ENCODE measurements at places on chromosomes 2 and 18.

GRCh38 chr2:96962567-96963203, 23.7 kb downstream of the FAM178B start:
- peak; percentile 88 for DNase-seq

GRCh38 chr2:119005555-119005954, 63.6 kb downstream of the MARCO start:
- no peak for DNase-seq

- no peak for DNase-seq
Observed at GRCh38 chr2:80392441-80392840, 87.9 kb upstream of the LRRTM1 start.

- peak; percentile 95 for DNase-seq
Observed at GRCh38 chr2:216695401-216695821, at the start of gene IGFBP5. Gene IGFBP5, minus strand, starts transcription at chr2:216695549. Its CDS starts 774 bp downstream, at chr2:216694775.

- peak; percentile 23 for DNase-seq
Observed at GRCh38 chr18:8661754-8662559, 43.4 kb upstream of the MTCL1 start.

DNA sequence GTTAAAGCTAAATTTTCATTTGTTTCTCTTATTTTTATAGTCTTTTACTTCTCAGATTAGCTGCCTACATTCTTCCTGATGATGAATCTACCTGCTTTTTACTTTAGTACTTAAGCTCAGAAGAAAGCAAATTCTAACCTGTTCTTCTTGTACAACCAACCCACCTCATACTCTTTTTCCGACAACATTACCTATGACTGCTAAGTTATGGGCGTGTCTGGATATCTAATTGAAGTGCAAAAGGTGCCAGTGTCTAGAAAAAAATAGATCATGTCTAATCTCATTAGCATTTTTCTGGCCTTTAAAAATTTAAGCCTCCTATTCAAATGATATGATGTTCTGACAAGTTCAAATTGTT, 1.5 kb upstream of the RGPD4 start:
- no peak for DNase-seq

GRCh38 chr2:191951832-191952231, 104.9 kb upstream of the CAVIN2 start:
- DNase-seq = no peak

DNA sequence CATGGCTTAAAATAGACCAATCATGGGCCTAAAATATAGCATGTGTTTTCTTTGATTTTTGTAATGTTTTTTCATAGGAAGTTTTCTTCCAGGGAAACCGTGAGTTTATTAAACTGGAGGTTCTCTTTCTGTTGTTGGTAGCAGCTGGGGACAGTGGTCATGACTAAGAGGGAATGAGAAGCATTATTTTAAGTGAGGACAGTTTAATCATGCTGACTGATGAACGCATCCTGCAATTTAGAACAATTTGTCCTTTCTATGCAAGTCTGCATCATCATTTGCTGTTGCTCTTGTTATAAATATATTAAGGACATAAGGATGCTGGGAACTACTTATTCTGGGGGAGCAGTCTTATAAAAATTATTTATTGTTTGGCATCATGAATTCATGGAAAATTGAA, 51.2 kb downstream of the CAVIN2 start:
- DNase-seq = no peak

DNA sequence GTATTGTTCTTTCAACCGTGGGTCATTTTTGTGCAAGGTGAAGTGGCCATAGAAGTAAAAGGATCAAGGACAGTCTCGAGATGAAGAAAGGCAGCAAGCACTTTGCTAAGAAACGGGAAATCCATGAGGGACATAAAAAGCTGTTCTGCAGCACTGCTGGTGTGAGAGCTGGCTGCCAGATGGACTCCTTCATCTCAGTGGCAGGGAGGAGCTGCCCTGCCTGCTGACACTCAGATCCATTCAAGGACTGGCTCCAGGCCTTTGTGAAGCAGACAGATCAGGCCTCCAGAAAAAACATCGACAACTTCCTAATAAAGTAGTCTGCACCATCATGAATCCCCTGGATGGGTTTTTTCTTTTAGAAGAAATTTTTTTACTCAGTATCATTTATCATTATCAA, 29.5 kb downstream of the RMC1 start:
- no peak for DNase-seq

DNA sequence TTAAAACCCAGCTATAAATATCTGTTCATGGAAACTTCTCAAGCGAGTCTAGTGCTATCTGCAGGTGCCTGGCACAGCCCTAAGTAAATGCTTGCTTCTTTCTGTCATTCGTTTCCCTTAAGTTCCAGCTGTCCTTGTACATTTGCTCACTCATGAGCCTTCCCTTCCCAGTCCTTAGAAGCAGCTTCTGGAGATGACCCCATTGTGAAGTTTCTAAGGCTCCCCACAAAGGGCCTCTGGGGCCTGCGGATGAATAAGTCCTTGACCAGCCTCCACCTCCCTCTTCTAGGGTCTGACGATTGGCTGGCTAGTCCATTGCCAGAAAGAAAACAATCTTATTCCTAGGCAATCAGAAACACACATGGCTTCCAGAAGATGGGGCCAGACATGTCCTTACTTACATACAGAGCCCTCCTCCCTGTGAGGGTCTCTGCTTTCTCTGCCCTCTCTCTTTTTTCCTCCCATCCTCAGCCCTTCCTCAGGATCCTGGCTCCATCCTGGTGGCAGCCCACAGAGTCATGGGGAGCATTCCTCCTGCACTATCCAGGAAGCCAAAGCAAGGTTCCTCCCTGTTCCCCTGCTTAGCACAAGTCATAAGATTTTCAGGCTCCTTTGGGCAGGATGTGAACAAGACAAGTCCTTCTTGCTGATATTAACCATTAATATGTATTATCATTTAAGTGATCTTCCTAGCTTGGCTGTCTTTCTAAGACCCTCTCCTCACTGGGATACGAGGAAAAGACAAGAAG, 87.3 kb downstream of the TNFRSF11A start:
- no peak for DNase-seq

- no peak for DNase-seq
Observed at GRCh38 chr18:21129566-21130216, 18.1 kb upstream of the ROCK1 start.

GRCh38 chr2:205860181-205860580, 177.9 kb downstream of the NRP2 start:
- no peak for DNase-seq

- DNase-seq = no peak
Observed at GRCh38 chr18:35155398-35156117, 85.3 kb upstream of the ZNF397 start.

- peak; percentile 2 for DNase-seq
Observed at GRCh38 chr2:163652751-163653150, 83.1 kb downstream of the FIGN start.

GRCh38 chr2:60301726-60302125, 251.7 kb downstream of the BCL11A start:
- DNase-seq = no peak

DNA sequence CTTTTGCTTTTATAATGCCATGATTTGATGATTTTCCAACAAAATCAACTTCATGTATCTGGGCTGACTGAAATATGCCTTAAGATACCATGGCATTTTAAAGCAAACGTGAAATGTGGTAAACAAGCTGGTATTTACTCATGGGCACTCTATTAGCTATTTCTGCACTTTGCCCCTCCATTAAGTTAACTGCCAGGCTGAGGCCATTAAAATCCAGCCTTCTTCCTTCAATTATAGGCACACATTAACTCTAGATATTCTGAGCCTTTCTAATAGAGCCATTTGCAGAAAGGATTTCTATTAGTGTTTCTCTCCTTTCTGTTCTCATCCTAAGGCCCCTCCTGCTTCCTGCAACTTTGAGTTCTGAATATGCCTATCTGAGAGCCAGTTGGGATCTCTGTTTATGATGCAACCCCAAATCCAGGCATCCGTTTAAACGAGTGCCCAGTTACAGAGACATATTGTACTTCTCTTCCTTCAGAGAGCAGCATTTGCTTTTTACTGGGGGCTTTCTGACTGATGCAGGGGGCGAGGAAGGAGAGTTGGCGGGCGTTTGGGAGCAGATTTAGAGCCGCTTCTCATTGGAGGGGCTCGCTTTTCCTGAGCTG, 1.6 kb upstream of the KCNJ3 start:
- DNase-seq = no peak

- DNase-seq = peak; percentile 81
Observed at GRCh38 chr2:207166349-207167098, 776 bp upstream of the KLF7 start.

DNA sequence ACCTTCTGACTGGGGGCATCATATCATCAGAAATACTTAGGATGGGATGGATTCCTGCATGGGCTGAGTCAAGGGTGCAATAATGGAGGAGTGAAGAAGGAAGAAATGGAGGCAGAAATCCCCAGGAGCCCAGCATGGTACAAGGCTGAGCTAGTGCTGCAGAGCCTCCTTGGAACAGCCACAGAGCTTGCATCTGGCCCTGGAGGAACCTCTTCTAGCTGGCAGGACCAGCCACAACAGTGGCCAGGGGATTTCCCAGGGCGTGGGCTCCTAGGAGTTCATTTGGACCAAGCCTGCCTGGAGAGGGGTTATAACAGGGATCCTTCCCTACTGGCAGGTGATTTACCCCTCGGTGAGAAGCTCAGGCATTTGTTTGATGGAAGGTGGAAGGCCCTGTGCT, 4.7 kb upstream of the IL37 start:
- no peak for DNase-seq

DNA sequence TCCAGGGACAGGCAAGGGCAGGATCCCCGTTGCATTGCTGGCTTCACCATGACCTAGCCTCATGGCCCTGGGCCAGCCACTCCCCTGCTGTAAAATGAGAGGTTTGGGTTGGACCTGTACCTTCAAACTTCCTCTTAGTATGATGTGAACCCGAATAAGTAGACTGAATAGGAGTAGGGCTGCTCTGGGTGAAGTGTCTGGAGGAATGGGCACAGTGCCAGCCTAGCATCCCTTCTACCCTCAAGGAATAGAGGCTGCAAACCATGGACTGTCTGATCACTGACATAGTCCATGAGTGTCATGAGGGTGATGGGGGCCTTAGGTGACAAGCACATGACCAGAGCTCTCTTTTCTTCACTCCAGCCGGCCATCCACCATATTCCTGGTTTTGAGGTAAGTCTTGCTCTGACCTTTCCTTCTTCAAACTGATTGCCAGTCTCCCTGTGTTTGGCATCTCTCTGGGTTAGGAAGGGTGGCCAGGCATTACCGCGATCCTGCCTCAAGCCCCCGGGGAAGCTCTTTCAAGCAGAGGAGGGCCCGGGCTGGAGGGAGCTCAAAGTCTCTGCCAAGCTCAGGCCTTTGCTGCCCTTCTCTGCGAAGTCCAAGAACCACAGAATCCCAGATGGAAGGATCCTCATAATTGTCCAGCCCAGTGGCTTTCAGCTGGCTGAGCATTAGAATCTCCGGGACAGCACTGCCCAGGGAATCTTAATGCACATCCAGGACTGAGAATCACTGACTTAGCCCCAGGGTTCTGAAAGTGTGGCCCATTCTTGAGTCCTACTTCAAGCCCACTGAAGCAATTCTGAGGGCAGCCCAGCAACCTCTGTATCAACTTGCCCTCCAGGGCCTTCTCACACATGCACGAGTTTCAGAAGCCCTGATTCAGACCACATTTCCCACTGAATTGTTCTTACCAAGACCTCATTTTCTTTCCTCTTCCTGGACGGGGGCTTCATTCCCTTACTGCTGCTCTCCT, 148.1 kb downstream of the DYSF start:
- no peak for DNase-seq

- DNase-seq = no peak
Observed at GRCh38 chr18:65523461-65523860, 227.4 kb upstream of the CDH7 start.

DNA sequence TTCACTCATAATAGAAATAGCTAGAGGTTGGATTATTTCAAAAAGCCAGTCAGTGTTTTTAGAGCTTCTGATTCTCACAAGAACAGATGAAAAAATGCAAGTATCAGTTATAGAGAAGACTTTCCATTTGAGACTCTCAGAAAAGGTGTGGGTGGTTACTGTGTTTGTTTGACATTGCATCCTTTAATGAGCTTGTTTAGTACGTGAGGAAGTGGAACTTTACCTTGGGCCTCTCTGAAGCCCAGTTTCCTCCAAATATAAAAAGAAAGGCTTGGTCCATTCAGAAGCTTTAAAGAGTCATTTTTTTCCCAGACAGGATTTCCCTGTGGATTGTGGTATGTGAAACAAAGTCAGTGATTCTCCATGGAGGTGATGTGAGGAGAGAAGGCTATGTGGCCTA, 89.9 kb upstream of the RANBP2 start:
- no peak for DNase-seq

DNA sequence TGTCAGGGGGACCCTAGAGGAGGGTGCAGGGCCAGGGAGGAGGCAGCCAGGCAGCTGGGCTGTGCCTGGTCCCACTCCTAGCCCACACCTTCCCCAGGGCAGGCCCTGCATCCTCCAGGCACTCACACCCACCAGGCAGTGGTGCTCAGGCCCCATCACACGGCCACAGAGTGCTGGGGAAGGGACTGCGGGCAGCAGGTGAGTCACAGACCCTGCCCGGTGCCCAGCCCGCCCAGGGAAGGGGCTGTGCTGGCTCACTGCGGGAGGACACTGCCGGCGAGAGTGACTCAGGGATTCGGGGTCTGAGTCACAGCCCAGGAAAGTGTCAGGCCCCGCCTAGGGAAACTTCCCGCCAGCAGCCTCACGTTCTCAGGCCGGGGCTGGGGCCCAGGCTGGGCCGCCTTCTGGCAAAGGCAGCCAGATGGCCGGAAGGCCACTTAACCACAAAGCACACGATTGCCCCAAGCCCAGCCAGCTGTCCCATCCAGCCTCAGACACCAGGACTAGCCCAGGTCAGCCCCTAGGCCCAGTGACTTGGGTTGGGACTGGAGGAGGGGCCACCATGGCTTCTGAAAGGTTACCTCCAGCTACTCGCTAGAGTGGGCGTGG, 42.2 kb downstream of the BIN1 start:
- peak; percentile 78 for DNase-seq

DNA sequence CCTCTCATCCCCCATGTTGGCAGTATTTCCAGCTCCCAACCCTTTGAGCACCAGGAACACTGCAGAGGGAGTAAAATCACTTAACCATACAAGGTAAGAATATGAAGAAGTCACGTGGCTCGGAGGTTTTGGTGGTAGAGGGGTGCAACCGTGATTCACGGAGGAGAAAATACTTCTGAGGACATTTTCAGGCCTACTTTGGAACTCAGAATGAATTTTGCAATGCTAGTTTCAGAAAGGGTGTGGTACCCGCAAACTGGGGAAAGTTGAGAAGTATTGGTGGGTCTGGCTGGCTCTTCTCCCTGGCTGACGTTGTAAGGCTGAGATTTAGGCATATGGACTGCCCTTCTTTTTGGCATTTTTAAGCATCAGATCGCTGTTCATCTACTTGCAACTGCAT, 442 bp downstream of the SERPINB5 start:
- no peak for DNase-seq

All from A673 (cell line).